ENCODE measurements at places on chromosomes 11 and 22. TPM values are rescaled to one million over a fixed set of nuclear protein-coding genes. Genes with fewer than 3 reads are reported as not detected.
A peak's percentile ranks its signal among the peaks of the same experiment; 100 is the strongest.

DNA sequence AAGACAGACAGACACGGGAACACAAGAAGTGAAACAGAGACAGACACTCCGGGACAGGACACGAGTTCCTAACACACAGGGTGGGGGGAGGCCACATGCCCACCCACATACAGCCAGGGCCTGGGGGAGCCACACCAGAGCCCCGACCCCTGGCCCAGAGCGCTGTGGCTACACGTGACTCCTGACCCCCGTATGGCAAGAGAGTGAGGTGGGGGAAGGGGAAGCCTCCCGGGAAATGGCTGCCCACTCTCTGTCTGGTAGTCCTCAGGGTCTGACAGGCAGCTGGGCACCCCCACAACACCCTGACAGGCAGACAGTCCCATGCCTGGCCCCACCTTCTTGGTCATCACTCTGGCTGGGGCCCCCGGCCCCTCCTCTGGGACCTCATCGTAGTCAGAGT is 38.6 kb upstream of the PDE2A start:
- DNase-seq: no peak

OR5P2 gene
- total RNA-seq: not detected

ELMOD1 gene
- total RNA-seq: not detected

DNA sequence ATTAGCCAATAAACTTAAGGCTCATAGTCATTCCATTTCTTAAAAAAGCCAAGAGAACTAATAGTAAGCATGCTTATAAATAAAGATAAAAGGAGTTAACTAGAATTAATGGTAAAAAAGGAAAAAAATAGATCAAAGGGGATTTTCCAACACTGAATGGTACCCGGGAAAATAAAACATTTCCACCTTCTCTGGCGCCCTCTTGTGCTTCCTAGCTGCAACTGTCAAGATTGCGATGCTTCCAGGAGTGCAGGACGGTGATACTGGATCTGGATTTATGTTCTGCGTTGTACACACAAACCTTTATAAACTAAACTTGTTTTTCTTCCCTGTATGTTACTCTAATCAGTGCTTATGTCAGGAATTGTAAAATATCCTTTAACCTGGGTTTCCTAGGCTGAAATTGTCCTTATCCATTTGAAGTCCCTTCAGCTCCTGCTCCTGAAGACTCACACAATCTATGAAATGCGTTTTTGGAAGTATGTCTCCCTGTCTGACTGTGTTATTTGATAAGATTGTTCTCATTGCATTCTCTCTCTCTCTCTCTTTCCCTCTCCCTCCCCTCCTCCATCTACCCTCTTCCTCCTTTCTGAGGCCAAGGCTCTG is 9.6 kb upstream of the HTATIP2 start:
- DNase-seq: peak; percentile 58

- DNase-seq: no peak
These were observed 19.3 kb downstream of the FOLR3 start for GRCh38 chr11:72154816-72155215.

MCAM gene
- 3.5 TPM for total RNA-seq

DNA sequence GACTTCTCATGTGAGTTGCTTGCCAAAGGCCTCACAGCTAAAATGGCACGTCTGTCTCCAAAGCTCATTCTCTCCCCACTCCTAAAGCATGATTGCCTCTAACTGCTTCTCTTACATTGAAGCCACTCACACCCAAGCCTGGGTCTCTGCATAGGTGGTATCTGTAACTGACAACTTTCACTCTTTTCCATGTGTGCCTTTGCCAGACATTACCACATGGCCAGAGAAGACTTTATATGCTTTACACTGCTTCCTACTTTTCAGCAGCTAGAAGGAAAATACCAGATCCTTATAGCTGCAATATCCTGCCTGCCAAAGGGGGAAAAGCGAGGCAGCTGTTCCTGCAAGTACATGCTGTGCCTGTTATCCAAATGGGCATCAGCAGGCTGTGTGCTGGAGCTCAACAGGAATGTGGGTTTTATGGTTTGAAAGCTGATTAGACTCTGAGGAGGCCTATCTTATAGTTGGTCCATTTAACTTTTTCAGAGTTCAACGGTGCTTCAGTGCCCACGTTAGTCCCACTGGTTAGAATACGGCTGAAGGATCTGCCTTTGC is 547.1 kb downstream of the RAB38 start:
- no peak for DNase-seq

DNA sequence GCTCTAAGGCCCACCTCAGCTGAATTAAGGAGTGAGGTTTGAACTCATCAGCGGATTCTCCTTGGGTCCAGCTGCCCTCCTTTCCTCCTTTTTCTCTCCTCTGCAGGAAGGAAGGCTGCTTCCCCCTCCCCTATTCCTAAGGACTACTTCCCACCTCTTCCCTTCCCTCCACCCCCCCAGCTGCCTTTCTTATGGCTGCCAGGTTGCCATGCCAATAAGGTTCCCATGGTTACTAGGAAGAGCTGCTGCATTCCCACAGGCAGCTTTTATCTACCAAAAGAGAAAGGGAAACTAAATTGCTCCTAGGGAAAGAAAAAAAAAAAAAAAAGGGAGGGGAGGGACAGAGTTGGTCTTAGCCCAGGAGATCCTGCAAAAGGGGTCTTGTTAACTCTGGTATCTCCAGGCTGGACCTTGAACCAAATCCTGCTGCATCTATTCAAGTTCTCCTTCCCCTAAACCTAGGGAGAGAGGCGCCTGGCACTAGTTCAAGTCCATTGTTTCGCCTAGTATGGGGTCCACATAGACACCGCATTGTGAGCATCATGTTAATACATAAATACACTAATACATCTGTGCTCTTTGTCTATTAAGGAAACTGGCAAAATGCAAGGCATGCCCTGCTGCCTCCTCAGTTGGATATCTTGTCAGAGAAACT is 21.2 kb upstream of the FEZ1 start:
- DNase-seq: peak; percentile 4

DNA sequence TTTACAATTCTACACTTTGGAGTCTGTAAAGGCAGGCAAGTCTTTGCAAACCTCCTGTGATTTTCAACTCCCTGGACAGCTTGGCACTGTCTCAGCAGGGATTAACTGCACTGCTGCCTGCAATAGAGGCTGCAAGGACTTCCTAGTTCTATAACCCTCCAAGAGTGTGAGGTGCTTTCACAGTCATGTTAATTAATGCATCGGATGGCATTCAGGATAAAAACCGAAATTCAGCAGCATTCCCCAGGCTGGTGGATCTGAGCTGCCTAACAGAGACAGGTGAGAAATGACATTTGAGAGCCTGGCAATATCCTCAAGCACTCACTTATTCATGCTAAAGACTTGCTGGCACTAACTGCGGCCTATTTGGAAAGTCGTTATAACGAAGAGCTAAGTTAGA is 85.0 kb downstream of the LARGE1 start:
- DNase-seq: no peak

GRCh38 chr22:33715237-33715985 is 204.9 kb downstream of the LARGE1 start:
- DNase-seq: no peak

C11orf97 gene
- not detected for total RNA-seq

OR51T1 gene
- not detected for total RNA-seq

DNA sequence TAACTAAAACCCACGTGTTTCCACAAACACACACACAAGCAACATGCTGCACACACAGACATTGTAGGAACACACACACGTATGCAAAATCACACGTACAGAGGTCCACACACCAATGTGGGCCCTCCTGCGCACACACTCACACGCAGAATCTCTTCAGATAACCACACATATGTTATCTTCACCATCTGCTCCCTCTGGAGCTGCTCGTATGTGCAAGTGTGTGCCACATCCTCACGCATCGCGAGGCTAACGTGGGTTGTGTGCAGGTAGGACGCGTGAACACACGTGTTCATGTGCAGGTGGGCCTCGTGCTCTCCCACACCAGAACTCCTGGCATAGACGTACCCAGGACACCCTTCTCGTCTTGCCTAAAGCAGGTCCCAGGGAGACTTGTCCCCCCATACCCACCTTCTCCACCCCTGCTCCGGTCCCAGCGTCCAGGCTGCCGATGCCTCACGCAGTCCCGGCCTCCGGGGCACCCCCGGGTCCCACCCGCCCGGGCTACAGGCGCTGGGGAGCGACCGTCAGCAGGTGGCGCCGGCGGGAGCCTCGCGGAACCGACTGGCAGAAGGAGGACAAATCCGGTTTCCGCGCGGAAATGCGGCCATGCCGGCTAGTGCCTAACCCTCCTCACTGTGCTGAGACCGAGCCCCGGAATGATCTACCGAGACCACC is 10.3 kb upstream of the IGSF9B start:
- DNase-seq: no peak

DNA sequence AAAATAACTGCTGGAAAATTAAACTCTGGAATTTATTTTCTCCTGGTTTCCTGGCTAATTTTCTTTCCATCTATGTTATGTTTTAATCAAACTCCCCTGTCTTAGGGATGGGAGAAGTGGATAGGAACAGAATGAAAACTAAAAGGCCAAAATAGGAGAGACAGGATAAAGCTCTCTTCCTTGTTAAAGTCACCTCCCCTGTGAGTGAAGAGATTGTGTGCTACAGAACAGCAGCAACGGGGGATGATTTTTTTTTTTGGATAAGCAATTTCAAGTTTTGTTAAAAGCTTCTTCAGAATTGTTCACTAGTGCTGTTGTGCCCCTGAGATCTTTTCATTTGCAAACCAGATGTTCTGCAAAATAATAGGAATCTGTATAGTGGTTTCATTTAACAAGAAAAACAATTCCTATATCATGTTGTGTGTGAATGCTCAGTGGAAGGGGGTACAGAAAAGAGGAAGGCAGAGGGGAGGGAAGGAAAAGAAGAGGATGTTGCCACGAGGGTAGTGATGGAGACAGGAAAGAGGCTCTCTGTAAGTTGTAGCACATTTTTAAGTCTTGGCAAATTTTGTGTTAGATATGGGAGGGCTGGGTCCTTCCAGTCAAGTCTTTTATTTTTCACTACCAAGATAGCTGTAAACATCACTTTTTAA is 301.2 kb downstream of the CADM1 start:
- no peak for DNase-seq

PITPNM1 gene
- total RNA-seq: 38.7 TPM

DNA sequence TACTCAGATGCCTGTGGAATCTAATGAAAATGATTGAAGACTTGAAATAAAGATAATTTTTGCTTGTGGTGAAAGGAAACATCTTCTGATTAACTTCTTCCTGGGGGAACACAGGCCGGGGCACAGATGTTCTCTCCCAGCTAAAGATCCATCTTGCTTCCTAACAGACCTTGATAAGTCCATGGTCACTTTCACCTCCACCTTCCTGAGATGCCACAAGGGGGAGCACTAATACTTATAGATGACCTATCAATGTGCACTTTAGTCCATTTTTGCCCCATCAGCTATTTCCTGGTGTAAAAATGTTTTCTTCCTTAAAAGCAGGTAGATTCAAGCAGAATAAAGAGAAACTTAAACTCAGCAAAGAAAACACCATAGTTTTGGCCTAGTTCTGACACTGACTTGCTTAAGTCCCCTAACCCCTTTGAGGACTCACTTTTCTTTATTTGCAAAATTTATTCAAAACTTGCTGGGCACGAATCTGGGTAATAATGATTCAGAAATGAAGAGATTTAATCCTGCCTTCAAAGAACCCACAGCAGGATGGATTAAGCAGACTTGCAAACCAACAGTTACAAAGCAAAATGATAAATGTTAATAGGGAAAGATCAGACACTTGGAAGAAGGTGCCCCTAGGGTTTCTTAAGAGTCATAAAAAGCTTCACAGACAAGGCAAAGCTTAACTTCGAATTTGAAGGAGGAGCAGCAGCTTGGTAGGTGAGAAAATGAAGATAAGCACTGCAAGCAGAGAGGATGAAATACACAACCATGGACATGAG is 158.7 kb downstream of the RAB38 start:
- peak; percentile 83 for DNase-seq

DNA sequence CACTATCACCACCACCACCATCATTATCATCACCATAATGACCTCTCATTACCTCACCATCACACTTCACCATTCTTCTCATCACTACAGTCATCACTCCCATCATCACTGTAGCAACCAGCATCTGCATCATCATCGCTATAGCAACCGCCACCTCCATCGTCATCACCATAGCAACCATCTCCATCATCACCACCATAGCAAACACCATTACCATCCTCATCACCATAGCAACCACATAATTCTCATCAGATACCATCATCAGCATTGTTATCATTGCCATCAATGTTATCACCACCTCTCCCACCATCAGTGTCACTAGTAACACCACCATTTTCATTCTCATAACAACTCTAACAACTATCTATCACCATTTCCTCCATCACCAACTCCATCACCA is 23.1 kb upstream of the CD82 start:
- no peak for DNase-seq

DNA sequence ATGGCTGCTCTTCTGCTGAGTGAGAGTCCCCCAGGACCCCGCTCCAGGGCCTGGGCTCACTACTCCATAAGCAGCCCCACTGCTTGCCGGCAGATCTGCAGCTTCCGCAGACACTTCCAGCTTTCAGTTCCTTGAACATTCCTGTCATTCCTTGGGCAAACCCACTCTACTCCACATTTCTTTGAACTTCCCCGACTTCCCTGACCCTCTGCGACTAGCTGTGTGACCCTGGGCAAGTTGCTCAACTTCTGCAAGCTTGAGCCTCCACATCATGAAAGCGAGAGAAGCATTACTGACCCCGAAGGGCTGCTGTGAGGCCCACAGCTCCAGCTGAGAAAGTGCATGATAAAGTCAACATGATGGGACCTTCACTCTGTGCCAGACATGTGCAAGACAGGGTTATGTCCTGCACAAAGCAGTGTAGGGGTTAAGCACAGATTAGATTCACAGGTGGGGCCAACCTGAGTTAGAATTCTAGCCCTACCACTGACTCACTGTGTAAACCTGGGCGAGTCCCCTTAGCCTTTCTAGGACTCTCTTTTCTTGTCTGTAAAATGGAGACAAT is 51.8 kb downstream of the THAP12 start:
- DNase-seq: no peak

C22orf42 gene
- not detected for total RNA-seq

GRCh38 chr11:26620282-26621045 is 48.4 kb upstream of the MUC15 start:
- DNase-seq: peak; percentile 6

CECR2 gene
- not detected for total RNA-seq

- DNase-seq: peak; percentile 99
These were observed 5.4 kb downstream of the MYO18B start for GRCh38 chr22:25747245-25747944.

ADM2 gene
- 35.4 TPM for total RNA-seq

TRIM77 gene
- total RNA-seq: not detected

- DNase-seq: no peak
These were observed 6.3 kb downstream of the C22orf31 start for GRCh38 chr22:29055192-29055830.

DNA sequence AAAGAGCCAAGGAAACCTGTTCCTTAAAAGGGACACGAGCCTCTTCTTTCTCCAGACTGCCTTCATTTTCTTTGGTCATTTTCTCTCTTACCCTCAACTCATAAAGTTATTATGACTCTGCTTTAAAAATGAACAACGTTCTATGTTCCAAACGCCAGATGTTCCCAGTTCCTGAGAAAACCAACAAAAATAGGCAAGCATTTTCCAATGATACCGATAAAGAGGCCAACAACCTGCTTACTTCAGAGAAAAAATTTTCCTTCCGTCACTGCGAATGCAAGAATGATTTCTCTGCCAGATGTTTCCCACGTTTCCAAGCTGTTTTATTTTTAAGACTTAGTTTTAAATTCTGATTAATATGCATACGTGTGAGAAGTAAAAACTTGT is 315 bp upstream of the TRPC6 start:
- no peak for DNase-seq
